Ammon's horn (tissue), 1 donor: ENCODE measurements at places on chromosomes 13 and 19.
A peak's percentile ranks its signal among the peaks of the same experiment; 100 is the strongest.

GRCh38 chr19:13521066-13521465 lies 14.8 kb upstream of the CACNA1A start:
- DNase-seq: no peak

GRCh38 chr19:49651029-49651819 lies 9.2 kb downstream of the SCAF1 start:
- DNase-seq: no peak

DNA sequence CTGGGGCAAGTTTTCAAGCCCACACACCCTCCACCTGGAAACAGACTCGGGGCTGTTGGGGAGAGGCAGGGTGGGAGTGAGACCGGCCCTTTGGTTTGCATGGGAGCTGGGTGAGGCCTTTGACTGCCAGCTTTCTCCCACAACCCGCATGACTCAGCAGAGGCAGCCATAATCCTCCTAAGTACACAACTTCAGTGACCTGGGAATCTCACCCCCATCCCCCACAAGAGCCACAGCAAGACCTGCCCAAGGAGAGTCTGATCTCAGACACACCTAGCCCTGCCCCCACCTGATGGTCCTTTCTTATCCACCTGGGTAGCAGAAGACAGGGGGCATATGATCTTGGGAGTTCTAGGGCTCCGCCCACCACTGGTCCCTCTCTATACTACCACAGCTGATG lies 1615.4 kb downstream of the EFNB2 start:
- no peak for DNase-seq

GRCh38 chr13:26721251-26722121 lies 39.1 kb downstream of the GPR12 start:
- peak; percentile 65 for DNase-seq

- no peak for DNase-seq
Measured at GRCh38 chr19:50005428-50005827, 19.7 kb downstream of the VRK3 start.
